ENCODE measurements at places on chromosomes 13 and 19.

GRCh38 chr19:16527971-16528521, 14.2 kb downstream of the CHERP start:
- no peak for DNase-seq

DNA sequence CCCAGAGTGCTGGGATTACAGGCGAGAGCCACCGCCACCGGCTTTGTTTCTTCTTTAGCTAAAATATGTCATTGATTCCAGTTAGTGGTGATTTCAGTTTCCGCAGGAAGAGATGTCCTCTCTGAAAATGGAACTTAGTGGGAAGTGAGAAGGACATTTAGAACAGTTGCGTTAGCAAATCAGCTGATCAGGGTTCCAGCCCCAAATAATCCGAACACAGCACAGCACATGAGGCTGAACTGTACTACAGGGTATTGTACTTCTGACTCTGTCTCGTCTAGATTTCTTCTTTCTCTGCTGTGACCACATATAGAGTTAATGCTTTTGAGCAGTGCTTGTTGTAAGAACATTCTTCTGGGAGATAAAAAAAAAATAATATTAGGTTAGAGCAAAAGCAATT, 314.4 kb downstream of the MYO16 start:
- no peak for DNase-seq

GRCh38 chr19:4977299-4978174, 8.6 kb downstream of the KDM4B start:
- no peak for DNase-seq

DNA sequence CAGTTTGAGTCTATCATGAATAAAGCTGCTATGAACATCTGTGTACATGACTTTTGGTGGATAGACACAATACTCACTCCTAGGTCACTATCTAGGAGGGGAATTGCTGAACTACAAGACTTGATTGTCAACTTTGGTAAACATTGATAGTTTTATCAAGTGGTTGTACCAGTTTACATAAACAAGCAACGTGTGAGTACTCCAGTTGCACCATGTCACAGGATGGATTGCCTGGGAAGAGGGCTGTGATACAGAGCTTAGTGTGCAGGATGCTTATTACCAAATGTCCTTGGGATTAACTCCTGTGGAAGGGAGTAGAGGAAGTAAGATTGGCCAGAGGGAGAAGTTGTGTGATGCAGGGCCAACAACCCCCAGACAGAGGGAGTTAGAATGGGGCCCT, 37.7 kb downstream of the RAP2A start:
- DNase-seq: no peak

DNA sequence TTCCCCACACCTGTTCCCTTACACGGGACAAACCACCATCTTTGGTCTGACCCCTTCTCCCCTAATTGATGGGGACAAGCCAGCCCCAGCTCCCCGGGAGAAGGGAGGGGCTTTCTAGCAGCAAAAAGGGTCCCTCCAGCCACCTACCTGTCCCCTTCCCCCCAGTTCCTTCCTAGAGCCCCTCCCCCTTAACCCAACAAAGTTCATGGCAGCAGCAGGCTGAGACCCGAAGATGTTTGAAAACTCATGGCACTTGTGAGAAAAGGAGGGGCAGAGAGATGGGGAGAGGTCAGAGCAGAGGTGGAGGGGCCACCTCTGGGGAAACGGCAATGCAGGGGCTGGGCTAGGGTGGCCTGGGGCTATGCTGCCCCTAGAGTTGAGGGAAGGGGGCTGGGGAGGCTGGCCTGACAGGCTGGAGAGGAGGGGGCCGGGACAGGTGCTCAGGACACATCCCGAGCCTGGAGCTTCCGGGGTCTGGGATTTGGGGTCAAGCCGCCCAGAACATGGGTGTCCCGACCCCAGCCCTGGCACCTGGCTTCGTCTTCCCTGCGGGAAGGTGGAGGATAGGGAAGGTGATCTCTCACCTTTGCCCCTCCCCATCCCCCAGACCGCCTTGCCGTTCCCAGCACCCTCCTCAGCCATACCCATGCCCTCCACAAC, 12.5 kb upstream of the ASF1B start:
- DNase-seq: no peak

GRCh38 chr13:98997738-98998641, 20.1 kb upstream of the DOCK9 start:
- DNase-seq: no peak

All from SW 1271 (cell line).